ENCODE measurements at places on chromosomes 5 and 9.

- no peak for DNase-seq
Observed at GRCh38 chr9:32401488-32401887, 17.0 kb downstream of the ACO1 start.

DNA sequence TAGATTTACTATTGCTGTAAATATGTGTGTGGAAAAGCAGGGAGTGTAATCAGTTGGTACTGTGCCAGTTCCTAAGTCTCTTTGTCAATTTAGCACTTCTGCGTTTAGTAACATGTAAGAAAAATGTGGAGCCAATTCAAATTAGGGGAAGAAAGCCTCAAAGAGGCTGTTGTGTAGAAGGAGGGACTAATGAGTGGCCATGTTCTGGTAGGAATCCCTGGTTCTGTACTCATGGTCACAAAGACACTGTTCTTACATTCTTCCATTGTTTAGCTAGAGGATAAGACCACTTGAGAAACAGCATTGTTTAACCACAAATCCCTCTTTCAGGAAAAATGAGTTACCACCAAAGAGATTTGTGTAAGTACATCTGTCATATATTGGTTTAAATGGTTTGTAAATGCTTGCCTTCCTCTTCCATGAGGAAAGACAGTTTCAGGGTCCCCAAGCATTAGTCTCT is 14.9 kb downstream of the ARHGEF28 start:
- DNase-seq, result no peak

DNA sequence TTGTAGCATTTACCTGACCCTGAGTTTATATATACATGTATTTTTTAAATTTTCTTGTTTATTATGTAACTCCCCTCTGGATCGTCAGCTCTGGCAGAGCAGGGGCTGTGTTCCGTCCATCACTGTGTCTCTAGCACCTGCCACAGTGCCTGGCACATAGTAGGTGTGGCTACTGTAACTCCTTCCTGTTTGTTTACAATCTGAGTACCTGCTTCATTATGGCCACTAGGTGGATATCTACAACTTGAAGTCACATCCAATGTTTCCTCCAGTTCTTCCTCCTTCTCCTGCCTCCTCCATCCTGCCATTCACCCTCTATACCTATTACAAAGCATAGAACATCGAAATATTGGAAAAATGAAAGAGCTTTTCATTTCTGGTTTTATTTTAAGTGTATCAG is 14.2 kb upstream of the PPP1R2B start:
- DNase-seq, result no peak

GRCh38 chr5:14495301-14495700 is 86.3 kb upstream of the OTULINL start:
- no peak for DNase-seq

DNA sequence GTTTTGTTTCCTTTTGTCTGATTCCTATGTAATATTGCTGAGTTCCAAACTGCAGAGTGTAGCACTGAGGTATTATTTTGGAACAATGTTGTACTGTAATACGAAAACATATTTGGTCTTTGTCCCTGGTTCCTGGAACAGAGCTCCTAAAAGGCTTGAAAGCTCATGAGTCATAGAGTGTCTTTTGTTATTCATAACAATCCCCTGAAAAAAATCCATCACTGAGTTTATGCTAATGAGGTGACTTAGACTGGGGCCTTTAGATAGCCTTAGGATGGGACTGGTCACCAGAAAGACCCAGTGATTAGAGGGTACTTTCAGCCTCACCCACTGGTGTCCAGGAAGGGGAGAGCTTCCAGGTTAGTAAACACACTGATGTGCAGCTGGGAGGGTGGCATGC is 132.7 kb upstream of the POU5F2 start:
- no peak for DNase-seq

DNA sequence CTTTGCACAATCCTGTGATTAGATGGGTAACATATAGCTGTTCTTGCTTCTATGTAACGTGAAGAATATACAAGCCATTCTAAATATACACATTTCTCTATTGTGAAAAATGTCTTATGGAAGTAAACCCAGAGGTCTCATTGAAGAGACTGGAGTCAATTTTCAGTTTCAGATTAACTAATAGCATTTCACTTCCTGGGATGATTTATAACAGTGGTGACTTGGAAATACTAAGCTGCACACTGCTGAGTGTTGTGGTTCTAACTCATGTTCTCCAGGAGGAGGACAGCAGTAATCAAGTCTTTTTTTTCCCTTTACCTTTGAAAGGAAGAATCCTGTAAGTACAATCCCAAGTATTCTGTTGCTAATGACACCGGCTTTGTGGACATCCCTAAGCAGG is 3.3 kb downstream of the CTSL start:
- no peak for DNase-seq

DNA sequence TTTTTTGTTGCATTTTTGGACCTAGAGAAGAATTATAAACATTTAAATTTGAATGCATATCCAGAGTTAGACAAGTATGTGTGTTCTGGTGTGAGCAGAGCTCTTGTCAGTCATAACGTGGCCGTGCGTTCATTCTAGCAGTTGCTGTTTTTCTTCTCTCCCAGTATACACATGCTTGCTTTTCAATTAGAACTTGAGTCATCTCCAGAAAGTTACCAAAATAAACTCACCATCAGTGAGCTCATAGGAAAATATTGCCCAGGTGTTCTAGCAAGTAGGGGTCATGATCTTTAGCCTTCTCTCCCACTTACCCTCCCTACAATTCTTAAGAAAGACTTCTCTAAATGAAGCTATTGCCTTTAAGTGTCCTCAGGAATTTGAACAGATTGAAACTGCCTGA is 247.5 kb upstream of the TUT7 start:
- no peak for DNase-seq

DNA sequence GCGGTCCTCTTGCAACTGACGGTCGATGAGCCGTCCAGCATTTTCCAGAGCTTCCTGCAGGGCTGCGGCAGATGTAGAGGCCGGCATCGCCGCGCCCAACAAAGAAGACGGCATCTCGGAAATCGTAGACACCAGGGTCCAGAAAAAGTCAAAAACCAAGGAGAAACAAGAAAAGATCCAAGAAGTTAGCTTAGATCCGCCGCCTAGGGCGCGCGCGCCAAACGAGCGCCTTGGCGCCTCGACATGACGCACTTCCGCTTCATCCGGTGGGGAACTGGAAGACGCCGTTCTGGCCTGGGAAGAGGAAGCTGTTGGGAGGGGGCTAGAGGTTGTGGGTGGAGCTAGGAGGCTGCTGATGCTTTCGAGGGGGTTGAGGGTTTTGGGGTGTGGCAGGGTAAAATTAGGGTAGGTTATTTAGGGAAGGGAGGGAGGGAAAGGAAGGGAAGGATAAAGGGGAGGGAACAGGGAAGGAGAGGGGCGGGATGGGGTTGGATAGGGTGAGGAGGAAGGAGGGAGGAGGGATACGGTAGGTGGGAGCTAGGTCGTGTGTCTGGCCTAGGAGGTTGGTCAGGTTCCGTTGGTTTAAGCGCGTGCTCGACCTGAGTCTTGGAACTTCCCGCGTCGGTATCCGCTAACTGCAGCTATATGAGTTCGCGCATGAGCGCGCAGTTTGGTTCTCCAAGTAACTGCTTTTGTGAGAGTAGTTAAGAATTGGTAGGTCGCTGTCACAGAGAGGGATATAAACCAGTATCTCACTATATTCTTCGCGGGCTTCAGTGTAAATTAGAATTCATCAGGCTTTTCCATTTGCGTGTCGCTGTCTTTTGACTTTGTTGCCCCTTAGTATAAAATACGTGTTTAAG is at the start of gene NUP155:
Gene NUP155, minus strand, starts transcription at position 243 of the 863 bp plus-strand sequence. Its CDS starts 129 bp downstream, at position 114.
- DNase-seq, result peak; percentile 97

DNA sequence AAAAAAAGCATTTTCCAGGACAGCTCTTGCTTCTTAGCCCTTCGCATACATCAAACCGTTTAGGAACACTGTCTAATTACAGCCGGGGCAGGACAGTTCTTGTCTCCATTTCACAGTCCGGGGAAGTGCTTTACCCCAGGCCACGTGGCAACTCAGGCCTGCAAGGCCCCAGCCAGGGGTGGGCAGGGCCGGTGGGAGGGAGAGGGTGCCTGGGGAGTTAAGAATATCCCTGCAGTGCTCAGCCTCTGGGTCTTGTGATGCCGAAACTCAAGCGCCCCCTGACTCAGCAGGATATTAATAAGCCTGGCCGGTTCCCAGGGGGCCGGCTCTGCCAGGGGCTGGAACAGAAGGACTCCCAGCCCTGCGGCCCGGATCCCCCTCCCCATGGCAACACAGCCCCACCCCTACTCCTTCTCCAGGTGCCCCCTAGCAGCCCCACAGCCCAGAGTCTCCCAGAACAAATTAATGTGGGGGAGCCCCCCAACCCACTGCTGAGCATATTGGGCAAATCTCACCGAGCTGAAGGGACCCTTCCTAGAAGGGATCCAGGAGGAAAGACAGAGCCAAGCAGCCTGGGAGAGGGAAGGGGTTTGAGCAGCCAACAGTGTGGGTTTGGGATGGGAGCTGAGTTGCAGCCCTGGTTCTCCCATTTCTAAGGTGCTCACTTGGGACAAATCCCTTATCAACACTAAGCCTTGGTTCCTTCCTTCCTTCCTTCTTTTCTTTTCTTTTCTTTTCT is 45.3 kb downstream of the PLPP7 start:
- no peak for DNase-seq

- no peak for DNase-seq
Observed at GRCh38 chr9:106964329-106964728, 101.4 kb downstream of the ZNF462 start.

DNA sequence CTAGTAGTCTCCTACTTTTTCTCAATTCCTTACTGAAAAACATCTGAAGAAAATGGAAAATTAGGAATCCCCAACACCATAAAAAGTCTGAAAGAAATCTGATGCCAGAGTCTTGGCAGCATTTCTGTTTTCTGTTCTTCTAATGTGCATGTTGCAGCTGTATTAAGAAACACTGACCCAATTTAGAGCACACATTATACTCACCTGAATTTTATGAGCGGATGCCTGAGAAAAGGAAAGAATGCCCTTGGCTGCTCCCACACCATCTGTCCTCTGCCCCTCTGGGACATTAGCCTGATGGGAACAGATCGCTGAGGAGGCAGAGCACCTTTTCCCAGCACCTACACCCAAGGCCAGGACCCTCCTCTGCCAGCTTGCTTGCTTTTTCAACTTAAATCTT is 14.1 kb upstream of the ANP32B start:
- DNase-seq, result no peak

DNA sequence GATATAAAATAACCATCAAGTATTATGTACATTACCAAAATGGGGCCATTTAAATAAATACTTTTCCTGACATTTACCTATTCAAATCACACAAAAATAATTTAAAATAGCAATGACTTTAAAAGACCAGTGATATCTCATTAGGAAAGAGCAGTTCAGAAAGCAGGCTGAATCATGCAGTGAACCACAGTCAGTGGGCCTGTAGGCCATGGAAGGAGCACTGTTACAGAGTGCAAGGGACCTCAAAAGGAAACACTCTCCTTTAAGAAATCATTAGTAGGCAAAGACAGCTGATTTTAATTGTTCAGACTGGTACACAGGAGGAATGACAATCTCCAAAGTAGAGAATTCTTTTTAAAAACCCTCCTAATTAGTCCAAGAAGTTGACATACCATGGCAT is 283.5 kb upstream of the EFNA5 start:
- DNase-seq, result no peak

GRCh38 chr5:95555553-95555952 is 652 bp downstream of the ARSK start:
- DNase-seq, result no peak

GRCh38 chr5:39501397-39501796 is 76.6 kb upstream of the DAB2 start:
- no peak for DNase-seq

DNA sequence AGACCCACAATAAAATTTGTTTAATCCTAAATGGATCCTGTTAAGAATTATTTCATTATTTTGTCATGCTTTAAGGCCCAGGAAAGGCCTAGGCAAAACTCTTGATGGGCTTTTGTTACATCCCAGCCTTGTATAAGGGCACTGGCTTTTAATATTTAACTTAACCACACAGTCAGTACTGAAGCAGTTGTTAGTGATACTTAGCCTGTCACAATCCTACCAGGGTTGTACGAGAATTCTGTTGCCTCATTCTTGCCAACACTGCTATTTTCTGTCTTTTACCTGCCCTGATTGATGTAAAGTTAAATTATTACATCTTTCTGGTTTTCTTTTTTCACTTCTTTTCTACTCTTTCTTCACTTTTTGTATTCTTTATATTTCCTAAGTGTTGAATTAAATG is 10.9 kb downstream of the ZNF169 start:
- no peak for DNase-seq
